ENCODE measurements at places on chromosomes 7 and 10.

DNA sequence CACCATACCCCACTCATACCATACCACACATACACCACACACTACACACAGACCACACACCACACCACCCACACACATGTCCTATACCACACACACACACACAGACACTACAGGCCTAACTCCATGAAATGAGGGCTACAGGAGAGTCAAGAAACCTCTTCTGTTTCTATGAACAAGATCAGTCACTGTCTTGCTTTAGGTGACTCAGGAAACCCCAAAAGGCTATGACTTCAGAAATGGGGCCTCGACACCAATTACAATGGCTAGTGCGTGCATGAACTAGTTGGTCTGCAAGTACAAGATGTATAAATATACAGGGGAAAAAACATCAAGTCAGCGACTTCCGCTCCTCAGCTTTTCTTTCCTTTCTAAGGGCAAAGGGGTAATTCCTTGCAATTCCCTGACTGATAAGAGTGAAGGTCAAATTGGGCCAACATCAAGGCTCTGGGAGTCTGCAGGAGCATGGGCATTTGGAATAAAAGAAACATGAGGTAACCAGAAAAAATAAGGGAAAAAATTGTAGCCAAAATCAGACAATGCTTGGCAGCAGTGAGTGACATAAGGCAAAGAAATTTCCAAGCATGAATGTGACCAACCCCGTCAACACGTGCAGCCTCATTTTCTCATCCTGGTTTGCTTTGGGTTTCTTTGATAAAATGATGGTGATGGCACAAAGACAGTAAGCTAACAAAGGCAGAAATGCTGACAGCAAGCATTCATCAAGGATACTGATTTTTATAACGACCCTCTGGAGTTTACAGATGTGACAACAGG is 1.5 kb downstream of the PKD1L1 start:
- DNase-seq, result no peak

DNA sequence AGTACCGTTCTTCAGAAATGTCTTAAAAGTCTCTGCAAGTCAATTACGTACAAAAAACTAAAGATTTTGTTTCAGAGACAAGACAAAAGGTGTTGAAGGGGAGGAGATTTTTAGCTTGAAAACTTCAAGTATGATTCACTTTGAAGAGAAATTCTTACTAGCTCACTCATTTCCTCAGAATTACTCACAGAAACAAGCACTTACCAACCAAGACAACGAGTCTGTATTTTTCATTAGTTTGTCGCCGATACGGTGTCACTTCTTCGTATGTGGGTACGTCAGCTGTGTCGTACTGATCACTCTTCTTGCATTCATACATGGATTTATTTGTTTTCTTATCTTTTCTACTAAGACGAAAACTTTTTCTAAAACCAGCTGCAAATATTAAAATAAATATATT is 90.6 kb upstream of the ODAD2 start:
- DNase-seq, result no peak

- DNase-seq, result no peak
Measured at GRCh38 chr7:131111081-131111576, 216.5 kb upstream of the MKLN1 start.

GRCh38 chr10:35392482-35393228 is 56.3 kb downstream of the CCNY start:
- DNase-seq, result no peak

DNA sequence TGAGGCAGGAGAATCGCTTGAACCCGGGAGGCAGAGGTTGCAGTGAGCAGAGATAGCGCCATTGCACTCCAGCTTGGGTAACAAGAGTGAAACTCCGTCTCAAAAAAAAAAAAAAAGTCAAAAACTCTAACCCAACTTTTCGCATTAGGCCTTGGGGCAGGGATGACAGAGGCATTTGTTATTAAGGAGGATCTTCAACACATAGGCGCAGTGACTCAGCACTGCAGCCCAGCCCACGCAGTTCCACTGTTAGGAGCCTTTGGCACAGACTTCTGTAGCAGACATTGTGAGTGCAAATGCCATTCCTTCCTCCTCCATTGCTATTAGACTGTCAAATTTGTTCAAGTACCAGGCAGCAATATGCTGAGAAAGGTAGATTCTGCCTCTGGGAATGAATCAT is 43.1 kb upstream of the KLHL7 start:
- no peak for DNase-seq

GRCh38 chr10:131769571-131770410 is 131.0 kb upstream of the PPP2R2D start:
- no peak for DNase-seq

GRCh38 chr10:97270523-97271154 is 21.8 kb downstream of the ARHGAP19 start:
- no peak for DNase-seq

- DNase-seq, result no peak
Measured at GRCh38 chr10:44245601-44245938, 139.3 kb downstream of the CXCL12 start.

- DNase-seq, result no peak
Measured at GRCh38 chr7:2202361-2202761, 30.4 kb downstream of the MAD1L1 start.

- no peak for DNase-seq
Measured at GRCh38 chr7:55343860-55344606, 21.1 kb upstream of the LANCL2 start.

- DNase-seq, result no peak
Measured at GRCh38 chr7:64098-64915, 128.1 kb upstream of the FAM20C start.

DNA sequence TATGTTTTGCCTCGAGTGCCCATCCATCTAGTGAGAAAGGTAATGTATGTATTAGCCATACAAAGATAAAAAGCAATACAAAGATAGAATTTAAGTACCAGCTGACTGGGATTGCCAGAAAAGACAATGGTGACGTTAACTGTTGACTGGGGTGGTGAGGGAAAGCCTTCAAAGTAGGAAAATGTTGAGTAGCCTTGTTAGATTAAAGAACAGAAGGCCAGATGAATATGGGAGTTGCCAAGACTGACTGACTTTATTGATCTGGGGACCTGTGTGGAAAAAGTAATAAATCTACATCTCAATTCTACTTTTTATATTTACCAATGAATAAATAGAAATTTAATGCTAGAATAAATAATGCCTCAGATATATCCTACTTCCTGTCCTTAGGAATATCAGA is 97.7 kb downstream of the TFEC start:
- no peak for DNase-seq

GRCh38 chr7:139991269-139991666 is 71.5 kb downstream of the PARP12 start:
- no peak for DNase-seq

GRCh38 chr7:148095066-148095465 is 495.5 kb upstream of the C7orf33 start:
- no peak for DNase-seq

DNA sequence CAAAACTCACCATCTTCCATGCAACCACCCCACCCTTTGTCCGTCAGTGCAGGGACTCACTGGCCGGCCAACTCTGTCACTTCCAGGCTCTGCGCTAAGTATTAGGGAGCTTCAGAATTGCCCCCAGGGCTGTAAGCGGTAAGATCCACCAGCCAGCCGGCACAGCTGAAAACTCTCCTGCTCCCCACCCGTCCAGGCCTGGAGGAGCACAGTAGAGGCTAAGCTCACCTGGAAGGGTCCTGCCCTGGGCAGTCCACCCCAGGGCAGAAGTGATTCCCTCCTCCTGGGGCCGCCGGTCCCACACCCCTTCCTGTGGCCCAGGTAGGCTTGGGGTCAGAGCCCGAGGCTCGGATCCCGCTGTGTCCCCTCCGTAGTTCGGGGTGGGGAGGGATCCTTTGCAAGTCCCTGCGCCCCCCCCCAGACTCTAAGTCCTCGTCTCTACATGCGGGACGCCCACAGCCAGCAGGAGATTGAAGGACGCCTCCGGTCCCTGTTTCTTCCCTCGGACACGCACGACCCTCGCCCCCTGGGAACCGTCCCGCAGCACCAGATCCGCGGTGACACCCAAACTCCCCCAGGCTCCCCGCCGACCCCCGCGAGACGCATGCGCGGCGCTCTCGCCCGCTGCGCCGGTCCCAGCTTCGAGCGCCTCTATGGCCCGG is 138.9 kb downstream of the ARHGAP22 start:
- DNase-seq, result peak; percentile 37

DNA sequence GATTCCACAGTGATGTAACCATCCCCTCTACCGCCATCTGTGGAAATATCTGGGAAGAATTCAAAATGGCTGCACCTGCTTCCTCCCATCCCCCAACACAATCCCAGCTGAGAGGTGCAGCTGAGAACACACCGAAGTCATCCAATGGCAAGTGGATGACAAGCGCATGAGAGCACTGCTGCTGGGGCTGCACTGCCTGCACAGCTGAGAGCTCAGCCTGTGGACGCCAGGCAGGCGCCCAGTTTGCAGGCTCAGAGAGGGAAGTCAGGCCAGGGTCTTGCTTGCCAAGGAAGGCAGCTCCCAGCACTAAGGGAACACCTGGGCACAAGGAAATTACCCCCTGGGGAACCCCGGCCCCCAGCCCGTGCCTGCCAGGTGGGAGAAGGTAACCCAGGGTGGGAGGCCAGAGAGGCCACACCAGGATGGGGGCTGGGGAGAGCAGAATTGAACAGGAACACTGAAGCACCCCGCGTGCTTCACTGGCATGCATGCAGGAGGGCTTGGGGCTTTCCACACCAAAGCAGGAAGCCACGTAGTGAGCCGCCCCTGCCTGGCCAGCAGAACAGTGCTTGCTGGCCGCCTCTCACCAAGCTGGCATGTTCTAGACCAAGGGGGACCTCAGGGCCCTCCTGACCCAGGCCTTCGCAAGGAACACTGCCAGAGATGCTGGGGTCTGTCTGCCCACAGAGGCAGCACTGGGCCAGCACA is 46.2 kb downstream of the FAM53B start:
- no peak for DNase-seq

- no peak for DNase-seq
Measured at GRCh38 chr10:10223131-10223530, 794.5 kb upstream of the CELF2 start.

- DNase-seq, result no peak
Measured at GRCh38 chr7:155293721-155294510, 3.8 kb upstream of the INSIG1 start.

DNA sequence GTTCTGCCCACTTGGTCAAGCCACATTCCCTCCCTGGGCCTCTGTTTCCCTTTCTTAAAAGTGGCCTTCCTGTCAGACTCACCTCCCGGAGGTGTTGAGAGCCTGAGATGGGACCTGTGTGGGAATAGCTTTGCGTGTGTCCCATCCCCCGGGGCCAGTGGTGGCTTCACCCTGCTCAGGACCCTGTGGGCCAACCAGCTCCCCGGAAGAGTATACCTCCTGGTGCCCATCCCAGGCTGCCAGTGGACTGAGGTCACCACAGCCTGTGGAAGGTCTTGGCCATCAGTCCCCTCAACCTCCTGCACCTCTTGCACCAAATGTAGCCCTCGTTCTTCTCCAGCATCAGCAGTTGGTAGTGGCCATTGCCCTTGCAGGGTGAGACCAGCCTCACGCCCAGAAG is 145.1 kb downstream of the RGS10 start:
- no peak for DNase-seq

GRCh38 chr7:7785344-7785973 is 67.1 kb upstream of the RPA3 start:
- DNase-seq, result no peak

GRCh38 chr7:157281221-157281998 is 55.4 kb upstream of the DNAJB6 start:
- DNase-seq, result no peak

- DNase-seq, result no peak
Measured at GRCh38 chr10:90197766-90198165, 496.4 kb downstream of the KIF20B start.

DNA sequence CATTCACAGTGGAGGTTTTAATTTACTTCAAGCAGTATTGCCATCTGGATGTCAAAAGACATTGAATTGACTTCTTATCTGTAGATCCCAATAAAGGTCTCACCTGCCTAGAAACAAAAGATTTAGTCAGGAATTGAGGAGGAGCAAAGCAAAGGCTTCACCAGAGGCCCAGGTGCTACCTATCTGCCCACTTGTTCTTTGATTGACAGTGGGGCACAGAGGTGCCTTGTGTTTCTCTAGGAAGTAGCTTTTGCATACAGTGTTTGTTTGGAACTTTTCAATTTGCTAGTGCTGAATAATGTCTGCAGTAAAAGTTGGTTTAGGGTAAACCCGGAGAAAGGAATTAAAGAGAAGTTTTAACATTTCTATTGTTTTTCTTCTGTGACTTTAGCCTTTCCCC is 40.4 kb downstream of the AUTS2 start:
- no peak for DNase-seq

DNA sequence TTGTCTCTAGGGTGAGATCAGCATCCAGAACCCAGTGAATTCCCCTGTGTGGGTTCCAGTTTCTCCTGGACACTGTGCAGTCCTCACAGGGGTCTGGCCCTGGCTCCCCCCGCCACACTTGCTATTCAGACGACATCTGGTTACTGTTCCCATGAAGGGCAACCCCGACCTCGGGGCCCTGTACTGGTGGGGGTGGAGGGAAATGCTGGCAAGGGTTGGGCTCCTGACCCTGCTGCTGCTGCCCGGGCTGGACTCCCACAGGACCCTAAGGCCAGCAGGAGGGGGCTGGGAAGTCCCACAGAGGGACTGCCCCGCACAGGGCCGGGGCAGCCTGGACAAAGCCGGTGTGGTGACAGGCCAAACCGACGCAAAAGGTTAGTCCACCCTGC is 768 bp upstream of the CPA1 start:
- DNase-seq, result no peak

DNA sequence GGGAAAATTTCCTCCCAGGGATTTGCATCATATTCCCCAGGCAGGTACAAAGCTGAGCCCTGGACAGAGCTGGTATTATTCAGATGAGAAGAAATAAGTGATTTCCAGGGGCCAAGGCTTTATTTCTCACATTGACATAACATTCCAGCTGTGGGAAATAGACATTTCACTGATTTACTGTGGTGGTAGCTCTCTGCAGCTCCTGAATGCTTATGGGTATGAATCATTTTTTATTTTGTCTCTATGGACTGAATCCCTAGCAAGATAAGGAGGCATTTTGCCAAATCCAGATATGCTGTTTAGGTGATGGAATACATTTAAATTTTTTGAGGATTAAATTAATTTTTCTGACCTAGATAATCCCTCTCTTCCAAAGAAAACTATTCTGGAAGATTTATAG is 97.9 kb downstream of the MTPN start:
- no peak for DNase-seq

- no peak for DNase-seq
Measured at GRCh38 chr7:139775829-139776266, 1.9 kb downstream of the HIPK2 start.

- no peak for DNase-seq
Measured at GRCh38 chr10:43781480-43782361, 133.0 kb upstream of the ZNF32 start.

GRCh38 chr10:122725768-122726167 is 26.1 kb upstream of the C10orf120 start:
- DNase-seq, result no peak

DNA sequence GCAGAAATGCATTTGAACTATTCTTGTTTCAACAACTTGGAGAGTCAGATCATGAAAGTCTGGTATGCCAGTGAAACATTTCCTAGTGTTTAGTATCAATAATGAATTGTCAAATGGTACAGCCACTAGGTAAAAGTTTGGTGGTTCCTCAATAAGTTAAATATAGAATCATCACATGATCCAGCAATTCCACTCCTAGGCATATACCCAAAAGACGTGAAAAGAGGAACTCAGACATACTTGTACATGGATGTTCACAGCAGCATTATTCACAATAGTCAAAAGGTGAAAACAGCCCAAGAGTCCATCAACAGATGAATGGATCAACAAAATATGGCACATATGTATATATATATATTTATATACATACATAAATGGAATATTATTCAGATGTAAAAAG is 67.0 kb upstream of the HPS1 start:
- DNase-seq, result no peak
